H4 (cell line): ENCODE measurements at places on chromosomes 6 and 20. TPM values are rescaled to one million over a fixed set of nuclear protein-coding genes. Genes with fewer than 3 reads are reported as not detected.

DNA sequence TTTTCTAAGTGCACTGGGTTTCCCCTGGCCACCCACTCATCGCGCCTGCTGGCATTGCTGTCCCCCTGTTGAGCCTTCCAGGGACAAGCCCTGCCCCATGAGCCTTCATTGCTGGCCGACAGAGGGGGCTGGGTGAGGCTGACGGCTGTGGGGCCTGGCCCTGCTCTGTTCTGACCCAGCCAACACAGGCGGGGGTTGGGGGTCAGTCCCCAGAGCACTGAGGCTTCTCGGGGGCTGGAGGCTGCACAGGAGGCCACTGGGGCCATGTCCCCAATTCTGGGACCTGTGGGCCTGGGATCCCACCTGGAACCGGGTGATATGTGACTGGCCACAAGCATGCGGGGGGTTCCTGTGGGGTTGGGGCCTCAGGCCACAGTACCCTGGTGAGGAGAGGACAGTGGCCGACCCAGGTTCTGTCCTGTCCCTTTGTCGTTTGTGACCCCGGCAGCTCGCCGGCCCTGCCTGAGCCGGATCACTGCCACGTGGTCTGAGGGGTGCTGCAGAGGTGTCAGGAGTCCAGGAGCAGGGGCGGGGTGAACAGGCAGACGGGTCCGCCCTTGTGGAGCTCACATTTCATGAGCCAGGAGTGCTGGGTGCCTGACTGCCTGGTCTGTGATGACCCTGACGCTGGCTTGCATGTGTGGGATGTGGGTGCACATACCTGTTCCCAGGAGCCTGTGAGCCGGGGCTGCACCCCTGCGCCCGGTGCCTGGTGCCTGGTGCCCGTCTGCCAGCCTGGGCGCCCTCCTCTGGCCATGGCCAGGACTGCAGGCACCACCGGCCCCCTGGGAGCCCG lies 2.1 kb upstream of the COL20A1 start:
- no peak for DNase-seq

- DNase-seq = no peak
Observed at GRCh38 chr20:37359836-37360235, 13.9 kb downstream of the SRC start.

DNA sequence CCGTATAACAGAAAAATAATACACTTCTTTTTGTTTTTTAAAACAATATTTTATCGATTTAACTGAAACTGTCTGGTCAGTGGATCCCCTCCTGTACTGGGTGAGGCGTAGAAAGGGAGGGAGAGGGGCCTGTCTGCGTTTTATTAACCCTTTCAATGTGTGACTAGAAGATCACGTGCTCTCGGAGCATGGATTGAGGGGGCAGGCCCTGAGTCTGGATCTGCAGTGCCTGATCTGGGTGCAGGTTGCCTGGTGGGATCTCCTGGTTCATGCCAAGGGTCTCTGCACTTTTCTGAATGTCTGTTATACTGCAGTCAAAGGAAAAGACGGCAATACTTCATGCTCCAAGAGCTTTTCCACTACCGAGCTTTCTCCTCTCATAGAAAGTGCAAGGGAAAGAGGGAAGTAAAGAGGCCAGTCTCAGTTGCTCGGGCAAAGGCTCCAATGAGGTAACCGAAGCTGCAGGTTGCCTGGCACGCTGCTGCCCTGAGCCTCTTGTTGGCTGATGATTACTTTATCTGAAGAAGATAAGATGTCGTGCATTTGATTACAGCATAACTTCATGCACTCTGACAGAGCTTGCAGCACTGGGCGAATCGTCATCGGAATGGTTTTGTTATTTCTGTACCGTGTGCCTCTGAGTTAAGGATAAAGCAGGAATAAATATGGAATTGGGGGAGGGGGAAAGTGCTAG lies 167.5 kb upstream of the PMEPA1 start:
- DNase-seq = no peak

DNA sequence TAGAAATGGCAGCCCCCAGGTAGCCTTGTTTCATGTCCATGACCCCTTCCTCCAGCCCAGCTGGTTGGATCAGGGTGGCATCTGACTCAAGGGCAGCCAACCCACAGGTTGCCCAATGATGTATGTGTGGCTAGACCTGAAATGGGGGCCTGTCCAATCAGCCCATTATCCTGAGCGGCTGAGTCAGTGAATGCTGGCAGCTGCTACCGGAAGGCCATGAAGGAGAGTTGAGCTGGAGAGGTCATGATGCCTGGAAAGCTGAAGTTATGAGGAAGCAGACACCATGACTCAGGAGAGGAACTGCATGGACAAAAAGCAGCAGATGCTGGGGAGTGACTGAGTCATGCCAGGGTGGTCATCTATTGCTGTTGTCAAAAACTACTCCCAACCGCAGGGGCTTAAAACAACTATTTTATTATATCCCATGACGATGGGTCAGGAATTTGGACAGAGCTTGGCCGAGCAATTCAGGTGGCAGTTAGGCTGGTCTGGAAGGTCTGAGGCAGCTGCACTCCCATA lies 67.3 kb downstream of the MDGA1 start:
- DNase-seq = peak; percentile 96

TCF21 gene
- not detected in 2 replicates for total RNA-seq

FAM83C gene
- total RNA-seq = not detected in 2 replicates

SOX4 gene
- 29.5 and 30.4 TPM in 2 replicates for total RNA-seq
